ENCODE measurements at places on chromosomes 12 and 14. TPM values are rescaled to one million over a fixed set of nuclear protein-coding genes. Genes with fewer than 3 reads are reported as not detected.

- DNase-seq = no peak
- peaks cover 16% of the 10 kb centered on the region for H3K4me1 ChIP-seq
- no peak overlapping the region for H3K27ac ChIP-seq
- no peaks in the 10 kb centered on the region for H3K36me3 ChIP-seq
- H3K4me3 ChIP-seq = peak overlapping the region; percentile 84
Observed at GRCh38 chr12:54417712-54418440, 1.2 kb downstream of the ITGA5 start.

DNA sequence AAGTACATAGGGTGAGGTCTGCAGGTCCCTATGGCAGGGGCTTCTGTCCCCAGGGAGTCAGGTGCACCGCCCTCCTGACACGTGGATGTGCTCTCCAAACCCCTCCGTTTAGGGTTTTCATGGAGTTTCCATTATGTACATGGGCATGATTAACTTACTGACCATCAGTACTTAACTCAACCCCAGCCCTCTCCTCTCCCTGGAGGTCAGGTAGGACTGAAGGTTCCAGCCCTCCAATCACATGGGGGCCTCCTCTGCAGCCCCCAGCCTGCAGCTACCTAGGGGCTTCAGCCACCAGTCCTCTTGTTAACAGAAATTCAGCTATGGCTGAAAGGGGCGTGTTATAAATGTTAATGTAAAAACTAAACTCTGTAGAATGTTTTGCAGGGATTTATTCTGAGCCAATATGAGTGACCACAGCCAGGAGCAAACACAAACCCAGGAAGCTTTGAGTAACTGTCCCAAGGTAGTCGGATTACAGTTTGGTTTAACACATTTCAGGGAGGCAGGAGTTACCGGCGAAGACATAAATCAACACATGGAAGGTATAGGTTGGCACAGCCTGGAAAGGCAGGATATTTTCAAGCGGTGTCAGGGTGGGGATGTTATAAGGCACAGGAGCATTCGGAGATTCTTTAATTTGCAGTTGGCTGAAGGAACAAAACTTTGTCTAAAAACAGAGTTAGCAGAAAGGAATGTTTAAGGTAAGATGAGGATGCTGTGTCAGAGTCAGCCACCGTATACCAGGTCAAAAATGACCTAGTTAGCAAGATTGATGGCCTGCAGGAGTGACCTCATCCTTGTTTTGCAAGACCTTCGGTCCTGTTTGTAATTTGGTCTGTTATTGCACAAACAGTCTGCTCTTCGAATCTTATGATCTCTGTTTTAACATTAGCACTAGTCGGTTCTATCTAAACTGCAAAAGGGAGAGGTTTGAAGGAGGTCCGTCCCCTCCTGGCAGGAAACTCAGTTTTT is 75.2 kb downstream of the TNFAIP2 start:
- H3K4me1 ChIP-seq = no peaks in the 10 kb centered on the region
- no peak for DNase-seq
- no peak overlapping the region for H3K27ac ChIP-seq
- H3K36me3 ChIP-seq = no peaks in the 10 kb centered on the region

- H3K4me1 ChIP-seq = no peaks in the 10 kb centered on the region
- H3K27ac ChIP-seq = no peak overlapping the region
- H3K27me3 ChIP-seq = no peaks in the 10 kb centered on the region
- no peak for DNase-seq
- no peak overlapping the region for H3K4me3 ChIP-seq
Observed at GRCh38 chr12:115374480-115375185, 690.7 kb upstream of the TBX3 start.

DNA sequence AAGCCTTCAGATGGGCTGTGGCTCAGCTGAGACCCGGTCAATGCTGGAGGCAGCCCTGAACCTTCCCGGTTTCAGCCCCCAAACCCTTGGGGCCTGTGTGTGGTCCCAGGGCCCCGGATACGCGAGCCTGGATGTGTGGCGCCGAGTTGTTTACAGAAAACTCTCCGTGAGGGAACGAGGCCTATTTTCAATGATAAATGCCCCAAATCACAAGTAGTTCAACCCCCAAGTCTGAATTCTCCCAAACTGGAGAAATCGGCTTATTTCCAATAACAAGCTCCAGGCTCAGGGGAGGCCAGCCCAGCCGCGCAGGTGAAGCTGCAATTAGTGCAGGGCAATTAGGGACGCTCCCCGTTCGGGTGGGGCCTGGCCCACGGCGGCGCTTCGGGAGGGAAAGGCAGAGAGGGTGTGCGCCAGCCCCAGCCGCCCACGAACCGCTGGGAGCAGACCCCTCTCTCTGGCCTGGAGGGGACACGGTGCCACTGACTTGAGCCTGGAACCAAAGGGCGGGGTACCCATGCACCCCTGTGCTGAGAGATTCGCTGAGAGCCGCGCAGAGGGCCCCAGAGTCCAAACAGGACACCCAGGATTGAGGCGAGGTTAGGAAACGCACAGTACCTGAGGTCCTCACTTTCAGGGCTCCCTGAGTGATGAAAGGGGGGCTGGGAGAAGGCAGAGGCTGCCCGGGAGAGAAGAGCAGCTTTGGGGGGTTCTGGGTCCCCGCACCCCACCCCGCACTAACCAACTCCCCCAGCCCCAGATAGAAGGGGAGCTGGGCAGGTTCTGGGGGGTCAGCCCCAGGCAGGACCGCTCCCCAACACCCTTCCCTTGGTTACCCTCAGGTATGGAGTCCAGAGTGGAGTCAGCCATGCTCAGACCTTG is 14.2 kb upstream of the ANKRD9 start:
- H3K27ac ChIP-seq = no peak overlapping the region
- H3K4me1 ChIP-seq = no peaks in the 10 kb centered on the region
- DNase-seq = no peak
- H3K4me3 ChIP-seq = no peak overlapping the region
- H3K36me3 ChIP-seq = no peaks in the 10 kb centered on the region

The SLC10A1 gene
- not detected for total RNA-seq

DNA sequence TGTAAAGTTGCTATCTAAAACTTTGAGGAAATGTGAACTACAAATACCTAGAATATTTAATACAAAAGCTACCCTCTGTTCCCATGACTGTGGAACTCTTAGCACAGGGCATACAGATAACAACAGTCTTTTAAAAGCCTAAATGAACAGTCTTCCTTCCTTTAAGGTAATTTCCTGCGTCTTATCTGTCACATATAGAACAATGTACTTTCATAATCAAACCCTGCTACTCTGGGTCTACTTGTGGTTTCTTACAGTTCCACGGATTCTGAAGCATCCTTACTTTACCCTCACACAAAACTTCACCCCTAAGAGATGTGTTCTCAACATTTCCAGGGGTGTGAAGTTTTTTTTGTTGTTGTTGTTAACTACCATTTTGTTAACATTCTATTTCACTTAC is 5.1 kb downstream of the PKP2 start:
- H3K36me3 ChIP-seq = no peaks in the 10 kb centered on the region
- peaks cover 7% of the 10 kb centered on the region for H3K4me1 ChIP-seq
- peak overlapping the region; percentile 59 for H3K27ac ChIP-seq
- DNase-seq = no peak
- H3K4me3 ChIP-seq = no peak overlapping the region

The STRAP gene
- total RNA-seq = 251 TPM

DNA sequence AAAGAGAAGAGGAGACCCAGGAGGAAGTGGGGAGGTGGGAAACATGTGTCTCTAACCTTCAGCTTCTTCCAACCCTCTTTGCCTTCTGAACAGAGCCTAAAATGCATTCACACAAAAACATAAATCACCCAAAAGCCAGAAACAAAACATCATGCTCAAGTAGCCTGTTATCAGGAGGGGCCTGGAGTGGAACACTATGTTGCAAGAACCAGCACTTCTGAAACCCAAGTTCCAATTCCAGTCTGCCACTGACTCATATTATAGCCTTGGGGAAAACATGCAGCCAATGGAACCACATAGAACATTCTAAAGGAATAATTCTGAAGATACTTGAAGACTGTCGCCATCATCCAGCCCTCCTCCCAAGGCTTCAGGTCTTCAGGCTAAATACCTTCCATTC is 169.8 kb upstream of the PLXNC1 start:
- H3K27ac ChIP-seq = no peak overlapping the region
- H3K4me1 ChIP-seq = no peaks in the 10 kb centered on the region
- no peaks in the 10 kb centered on the region for H3K36me3 ChIP-seq
- no peaks in the 10 kb centered on the region for H3K27me3 ChIP-seq
- no peak for DNase-seq
- H3K4me3 ChIP-seq = no peak overlapping the region

GRCh38 chr12:105229371-105229770 is 6.6 kb downstream of the APPL2 start:
- H3K36me3 ChIP-seq = peaks cover 10% of the 10 kb centered on the region
- H3K27ac ChIP-seq = no peak overlapping the region
- DNase-seq = no peak

DNA sequence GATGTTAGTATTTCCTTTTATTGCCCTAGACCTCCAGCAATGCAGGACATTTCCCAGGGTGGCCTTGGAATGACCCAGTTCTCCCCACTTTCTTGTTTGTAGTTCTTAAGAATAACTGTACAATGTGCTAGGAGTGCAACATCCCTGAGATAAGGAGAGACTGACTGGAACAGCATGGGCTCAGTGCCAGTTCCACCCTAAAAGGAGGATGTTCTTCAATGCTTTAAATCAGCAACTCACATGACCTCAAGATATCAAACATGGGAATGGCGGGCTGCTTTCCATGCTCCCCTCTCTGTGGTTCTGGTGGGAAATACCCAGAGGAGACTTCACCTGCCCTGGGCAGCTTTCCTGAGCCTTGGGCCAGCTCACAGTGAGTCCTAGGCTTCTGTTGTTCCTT is 766.9 kb upstream of the FBXO33 start:
- no peak overlapping the region for H3K27ac ChIP-seq
- no peaks in the 10 kb centered on the region for H3K27me3 ChIP-seq
- H3K4me3 ChIP-seq = no peak overlapping the region
- no peaks in the 10 kb centered on the region for H3K36me3 ChIP-seq
- DNase-seq = no peak

GRCh38 chr12:12068751-12069150 is 2.0 kb upstream of the BCL2L14 start:
- H3K36me3 ChIP-seq = no peaks in the 10 kb centered on the region
- H3K4me3 ChIP-seq = no peak overlapping the region
- H3K4me1 ChIP-seq = peaks cover 13% of the 10 kb centered on the region
- DNase-seq = no peak
- H3K27ac ChIP-seq = no peak overlapping the region

The TAS2R20 gene
- total RNA-seq = 0.54 TPM

The MDM1 gene
- total RNA-seq = 10.7 TPM

The TAS2R30 gene
- 1.0 TPM for total RNA-seq

The KLRG1 gene
- 9.1 TPM for total RNA-seq

The CCDC38 gene
- not detected for total RNA-seq

GRCh38 chr12:76329606-76330005 is 18.6 kb downstream of the BBS10 start:
- no peak overlapping the region for H3K4me3 ChIP-seq
- H3K36me3 ChIP-seq = no peaks in the 10 kb centered on the region
- H3K4me1 ChIP-seq = no peaks in the 10 kb centered on the region

DNA sequence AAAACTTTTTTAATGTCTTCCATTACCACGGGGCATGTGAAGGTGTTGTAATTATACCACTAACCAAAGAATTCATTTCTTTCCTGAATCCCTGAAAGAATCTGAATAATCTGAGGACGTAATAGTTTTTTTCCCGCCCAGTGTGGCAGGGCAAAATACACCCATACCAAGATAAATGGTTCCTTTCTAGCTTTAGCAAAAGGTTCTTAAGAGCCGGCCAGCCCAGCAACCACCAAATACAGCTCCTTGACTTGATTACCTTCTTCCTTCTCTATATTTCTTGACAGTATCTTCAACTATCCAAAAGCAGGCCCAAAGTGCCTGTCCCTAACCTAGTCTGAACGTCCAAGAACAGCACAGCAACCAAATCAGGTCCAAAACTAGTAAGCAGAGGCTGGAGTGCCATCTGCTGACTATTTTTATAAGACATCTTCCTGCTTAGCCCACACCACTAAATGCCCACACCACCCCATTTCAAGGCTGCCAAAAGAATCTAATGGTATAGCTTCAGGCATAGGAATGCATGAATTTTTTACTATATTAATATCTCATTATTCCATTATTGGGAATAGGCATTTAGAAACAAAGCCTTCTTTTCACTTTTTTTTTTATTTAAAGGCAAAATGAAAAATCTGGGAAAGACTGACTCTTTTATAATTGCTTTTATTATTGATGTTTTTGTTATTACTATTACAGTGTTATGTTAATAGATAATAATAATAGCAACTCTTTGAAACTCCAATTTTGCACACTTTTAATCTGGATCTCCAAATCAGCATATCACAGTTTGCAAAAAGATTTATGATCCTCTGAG is 524.4 kb downstream of the MED13L start:
- no peaks in the 10 kb centered on the region for H3K27me3 ChIP-seq
- no peak overlapping the region for H3K27ac ChIP-seq
- DNase-seq = no peak
- H3K36me3 ChIP-seq = no peaks in the 10 kb centered on the region
- H3K4me3 ChIP-seq = no peak overlapping the region

GRCh38 chr14:66596241-66596985 is 88.5 kb downstream of the GPHN start:
- H3K36me3 ChIP-seq = no peaks in the 10 kb centered on the region
- no peaks in the 10 kb centered on the region for H3K4me1 ChIP-seq
- no peaks in the 10 kb centered on the region for H3K27me3 ChIP-seq
- no peak overlapping the region for H3K4me3 ChIP-seq

- H3K27me3 ChIP-seq = no peaks in the 10 kb centered on the region
- H3K36me3 ChIP-seq = no peaks in the 10 kb centered on the region
- no peak overlapping the region for H3K4me3 ChIP-seq
- DNase-seq = no peak
- H3K4me1 ChIP-seq = 0 out of 2 replicates have a peak, but pooled peaks cover 2% of the 10 kb centered on the region
- H3K27ac ChIP-seq = no peak overlapping the region
Observed at GRCh38 chr12:113128802-113129663, 6.5 kb downstream of the RASAL1 start.

DNA sequence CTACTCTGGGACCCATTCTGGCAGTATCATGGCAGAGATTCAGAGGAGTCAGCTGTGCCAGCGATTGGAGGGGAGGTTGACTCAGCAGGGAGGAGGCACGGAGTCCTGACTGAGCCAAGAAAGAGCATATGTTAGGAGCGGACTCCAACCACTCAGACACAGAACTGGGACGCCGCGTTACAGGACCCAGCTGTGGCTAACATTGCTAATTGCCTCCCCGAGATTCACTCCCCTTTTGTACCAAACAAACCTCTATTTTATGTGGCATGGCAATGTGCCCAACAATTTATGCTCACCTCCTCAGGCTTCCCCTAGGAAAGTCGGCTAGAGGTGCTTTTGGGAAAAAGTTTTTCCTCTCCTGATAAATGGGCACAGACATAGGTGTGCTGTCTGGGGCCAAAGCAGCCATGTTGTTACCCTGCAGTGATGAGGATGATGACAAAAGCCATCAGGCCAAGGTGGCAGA is 15.2 kb upstream of the CLIP1 start:
- H3K27ac ChIP-seq = no peak overlapping the region
- H3K4me3 ChIP-seq = no peak overlapping the region
- no peaks in the 10 kb centered on the region for H3K4me1 ChIP-seq

- no peaks in the 10 kb centered on the region for H3K36me3 ChIP-seq
- H3K27me3 ChIP-seq = no peaks in the 10 kb centered on the region
- H3K4me3 ChIP-seq = no peak overlapping the region
- H3K4me1 ChIP-seq = no peaks in the 10 kb centered on the region
Observed at GRCh38 chr12:107990325-107990724, 138.8 kb upstream of the WSCD2 start.

All from H1 (cell line).